HT1080 (cell line): ENCODE measurements at places on chromosomes 16 and 17. TPM values are rescaled to one million over a fixed set of nuclear protein-coding genes. Genes with fewer than 3 reads are reported as not detected.

FKBP10 gene
- 199 and 204 TPM in 2 replicates for total RNA-seq

ATP2A1 gene
- 0.27 TPM in 1 of 2 replicates, not detected in the other for total RNA-seq

SMIM36 gene
- total RNA-seq, result not detected in 2 replicates

MGAT5B gene
- total RNA-seq, result 13.1 and 20.0 TPM in 2 replicates

RMI2 gene
- 9.4 and 14.2 TPM in 2 replicates for total RNA-seq

CTRB1 gene
- total RNA-seq, result not detected in 2 replicates

PPP1R27 gene
- 0.47 TPM in 1 of 2 replicates, not detected in the other for total RNA-seq

KRT33B gene
- total RNA-seq, result not detected in 2 replicates
